ENCODE measurements at places on chromosomes 16 and 17.

DNA sequence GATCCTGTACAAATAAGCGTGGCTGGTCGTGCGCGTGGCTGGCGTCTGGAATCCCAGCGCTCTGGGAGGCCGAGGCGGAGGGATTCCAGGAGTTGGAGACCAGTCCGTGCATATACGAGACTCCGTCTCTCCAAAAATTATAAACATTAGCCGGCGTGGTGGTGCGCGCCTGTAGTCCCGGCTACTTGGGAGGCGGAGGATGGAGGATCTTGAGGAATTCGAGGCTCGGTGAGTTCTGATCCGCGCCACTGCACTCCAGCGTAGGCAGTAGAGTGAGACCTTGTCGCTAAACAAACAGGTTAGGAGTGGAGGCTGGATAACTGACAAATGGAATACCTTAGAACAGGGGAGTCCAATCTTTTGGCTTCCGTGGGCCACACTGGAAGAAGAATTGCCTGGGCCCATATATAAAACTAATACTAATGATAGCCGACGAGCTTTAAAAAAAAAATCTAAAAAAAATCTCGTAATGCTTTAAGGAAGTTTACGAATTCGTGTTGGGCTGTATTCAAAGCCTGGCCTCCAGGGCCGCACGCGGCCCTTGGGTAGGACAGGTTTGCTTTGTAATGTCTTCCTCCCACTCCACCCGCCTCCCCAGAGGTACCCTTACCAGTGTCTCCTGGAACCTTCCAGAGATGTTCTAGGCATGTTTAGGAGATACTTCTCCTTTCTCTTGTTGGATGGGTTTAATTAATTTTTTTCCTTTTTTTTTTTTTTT, 909 bp upstream of the RSL1D1 start:
- DNase-seq, result peak; percentile 11

DNA sequence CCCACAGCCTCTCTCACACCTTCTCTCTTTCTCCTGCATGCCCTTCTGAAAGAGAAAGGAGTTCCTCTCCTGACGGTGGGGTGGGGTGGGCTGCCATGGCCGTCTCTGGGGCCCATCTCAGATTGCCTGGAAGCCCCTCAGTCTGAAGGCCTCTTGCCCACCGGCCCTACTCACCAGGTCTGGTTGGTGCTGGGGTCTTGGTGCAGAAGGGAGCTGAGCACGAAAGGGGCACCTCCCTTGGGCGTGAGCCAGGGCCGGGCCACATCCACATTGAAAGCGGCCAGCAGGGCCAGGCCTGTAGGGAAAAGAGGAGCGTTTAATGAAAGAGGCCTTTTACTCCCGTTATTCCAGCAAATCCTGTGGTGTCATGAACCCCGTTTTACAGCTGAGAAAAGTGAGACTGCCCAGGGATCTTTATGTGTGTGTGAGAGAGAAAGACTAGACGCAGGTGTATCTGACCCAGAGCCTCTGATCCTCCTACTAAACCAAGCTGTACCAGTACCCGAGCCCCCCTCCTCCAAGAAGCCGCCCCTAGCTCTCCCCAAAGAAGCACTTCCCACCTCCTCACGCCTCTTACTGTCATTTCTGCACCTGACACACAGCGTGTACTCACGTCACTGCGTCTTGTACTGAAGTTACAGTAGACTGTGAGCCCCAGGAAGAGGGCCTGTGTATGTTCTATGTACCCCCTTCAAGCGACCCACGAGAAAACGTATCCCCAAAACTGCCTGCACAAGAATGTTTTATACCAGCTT, 23.4 kb downstream of the ITGAE start:
- no peak for DNase-seq

GRCh38 chr16:27330542-27330941, 16.8 kb downstream of the IL4R start:
- no peak for DNase-seq

- DNase-seq, result no peak
These were observed 34.8 kb downstream of the SOST start for GRCh38 chr17:43723697-43724359.

- DNase-seq, result no peak
These were observed 281.6 kb upstream of the CCL2 start for GRCh38 chr17:33973491-33973890.

DNA sequence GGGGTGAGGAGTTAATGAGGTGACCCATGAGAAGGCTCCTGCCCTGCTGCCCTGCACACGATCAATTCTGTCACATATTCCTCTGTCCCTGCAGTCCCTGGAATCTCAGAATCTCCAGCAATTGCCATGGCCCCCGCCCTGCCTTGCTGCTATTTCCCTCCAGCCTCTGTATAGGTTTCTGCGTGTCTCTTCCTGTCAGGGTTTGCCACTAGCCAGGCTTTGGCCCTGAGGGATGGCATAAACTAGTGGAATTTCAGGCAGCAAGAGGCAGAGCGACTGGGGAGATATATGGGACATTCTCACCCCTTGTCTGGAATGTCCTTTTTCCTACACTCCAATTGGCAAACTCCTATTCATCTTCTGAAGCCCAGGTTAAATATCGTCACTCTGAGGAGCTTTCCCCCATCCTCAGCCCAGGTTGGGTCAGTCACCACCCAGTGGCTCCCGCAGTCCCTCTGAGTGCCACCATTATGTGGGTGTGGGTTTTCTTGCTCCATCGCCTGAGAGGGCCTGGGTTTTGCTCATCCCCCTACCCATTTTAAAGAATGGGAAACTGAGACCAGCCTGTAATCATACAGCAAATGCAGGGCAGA, 15.5 kb upstream of the NATD1 start:
- DNase-seq, result no peak

DNA sequence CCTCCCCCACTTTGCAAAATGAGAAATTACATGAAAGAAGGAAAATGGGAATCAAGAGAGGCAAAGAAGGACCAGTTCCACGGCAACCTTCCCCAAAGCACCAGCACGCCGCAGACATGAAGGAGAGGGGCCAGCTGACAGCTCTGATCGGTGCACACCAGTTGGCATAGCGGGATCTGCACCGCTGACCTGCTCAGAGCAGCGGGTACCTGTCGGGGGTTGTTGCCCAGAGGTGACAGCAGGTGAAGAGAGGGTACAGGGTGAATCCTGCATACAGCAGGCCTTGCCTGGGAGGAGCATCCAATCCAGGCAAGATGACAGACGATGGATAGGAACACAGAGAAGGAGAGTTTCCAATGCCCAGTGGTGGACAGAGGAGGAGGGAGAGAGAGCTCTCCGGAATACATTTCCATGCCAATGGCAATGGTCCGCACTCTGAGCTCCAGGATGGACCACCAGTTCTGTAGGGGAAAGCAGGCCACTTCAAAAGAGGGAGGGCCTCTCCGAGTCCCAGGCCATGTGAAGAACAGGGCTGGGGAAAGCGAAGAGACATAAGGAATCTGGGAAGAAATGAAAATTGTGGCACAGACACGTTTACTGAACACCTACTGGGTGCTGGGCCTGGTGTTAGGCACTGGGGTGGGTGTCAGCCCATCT, 24.0 kb downstream of the CEP295NL start:
- DNase-seq, result no peak

- no peak for DNase-seq
These were observed 15.8 kb downstream of the COPRS start for GRCh38 chr17:31843070-31843745.

GRCh38 chr16:1082952-1083675, 10.6 kb downstream of the SSTR5 start:
- DNase-seq, result no peak

- peak; percentile 75 for DNase-seq
These were observed 101.5 kb downstream of the MGAT5B start for GRCh38 chr17:76969598-76970172.

DNA sequence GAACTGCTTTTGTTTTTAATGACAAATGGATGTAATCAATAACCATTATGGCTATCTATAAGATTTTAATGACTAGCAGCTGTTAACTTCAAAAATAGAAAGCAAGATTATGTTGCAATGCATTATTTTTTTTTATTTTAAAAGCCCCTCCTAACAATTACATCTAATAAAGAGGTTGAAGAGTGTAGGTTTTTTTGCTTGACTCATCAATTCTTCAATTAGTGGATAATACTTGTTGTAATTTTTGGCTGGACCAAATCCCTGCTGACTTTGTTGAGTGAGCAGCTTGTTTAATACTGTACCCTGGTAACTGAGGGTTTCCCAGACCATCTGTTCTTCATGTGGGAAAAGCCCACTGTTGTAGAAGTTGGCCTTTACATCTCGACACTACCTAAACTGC, 24.2 kb downstream of the KRT25 start:
- no peak for DNase-seq

All from NCI-H1092 (cell line).